ENCODE measurements at places on chromosomes 11 and 22.
A peak's percentile ranks its signal among the peaks of the same experiment; 100 is the strongest.

- DNase-seq: no peak
Measured at GRCh38 chr11:107583629-107584195, 7.2 kb upstream of the ELMOD1 start.

GRCh38 chr11:111978028-111978771, 41.1 kb downstream of the DIXDC1 start:
- peak; percentile 79 for DNase-seq

DNA sequence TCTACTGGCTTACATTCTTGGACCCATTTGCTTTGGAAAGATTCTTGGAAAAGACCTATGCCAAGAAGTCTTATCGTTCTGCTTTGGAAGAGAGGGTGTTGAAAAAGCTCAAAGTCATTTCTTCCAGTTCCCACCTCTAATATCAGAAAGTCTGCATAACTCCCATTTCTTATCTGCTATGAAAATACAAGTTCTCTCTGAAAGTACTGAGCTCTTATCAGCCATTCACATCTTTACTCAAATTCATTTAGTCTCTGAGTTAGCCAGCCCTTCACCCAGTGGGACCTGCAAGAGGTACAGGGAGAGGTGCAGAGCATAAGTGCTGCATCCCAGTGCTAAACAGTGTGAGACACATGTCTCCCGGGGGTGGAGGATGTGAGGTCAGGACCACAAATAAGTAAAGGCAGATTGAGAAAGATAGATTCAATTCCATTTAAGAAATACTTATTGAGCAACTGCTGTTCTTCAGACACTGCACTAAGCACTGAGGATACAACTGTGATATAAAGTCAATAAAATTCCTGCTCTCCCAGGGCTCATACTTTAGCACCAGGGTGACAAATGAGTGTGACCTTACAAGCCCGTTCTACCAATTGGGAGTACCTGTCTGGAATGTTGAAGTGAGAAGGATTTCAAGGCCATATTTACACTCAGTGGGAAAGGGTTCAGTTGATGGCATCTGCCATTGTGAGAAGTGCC, 76.7 kb downstream of the PISD start:
- no peak for DNase-seq

- DNase-seq: no peak
Measured at GRCh38 chr11:133171374-133171773, 360.9 kb downstream of the OPCML start.

DNA sequence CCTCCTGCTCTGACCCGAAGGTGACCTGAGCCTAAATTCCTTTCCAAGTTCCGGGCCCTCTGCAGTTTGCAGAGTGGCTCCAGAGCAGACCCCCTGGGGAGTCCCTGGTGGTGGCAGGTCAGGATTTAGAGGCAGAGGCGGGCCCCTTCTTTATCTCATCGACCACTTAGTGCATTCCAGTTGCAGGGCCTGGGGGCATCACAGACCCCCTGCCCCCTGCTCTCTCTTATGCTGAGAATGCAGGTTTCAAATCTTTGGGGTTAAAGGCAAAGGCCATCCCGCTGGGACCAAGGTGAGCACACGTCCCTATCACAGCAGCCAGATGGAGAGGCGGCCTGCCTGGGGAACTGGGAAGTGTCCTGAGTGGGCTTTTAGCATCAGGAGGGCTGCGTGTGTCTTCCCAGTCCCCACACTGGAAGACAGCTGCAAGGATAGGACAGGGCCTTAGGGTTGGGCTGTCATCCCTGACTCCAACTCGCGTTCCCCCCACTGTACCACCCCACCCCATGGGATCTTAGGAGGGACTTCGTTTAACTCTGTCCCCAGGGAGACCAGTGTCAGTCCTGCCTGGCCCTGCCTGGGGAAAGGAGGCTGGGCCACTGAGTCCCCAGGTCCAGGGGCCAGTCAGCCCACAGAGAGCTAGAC, 11.3 kb downstream of the DERL3 start:
- no peak for DNase-seq

GRCh38 chr11:117839936-117840813, 15.6 kb upstream of the FXYD2 start:
- no peak for DNase-seq

GRCh38 chr11:11381471-11382105, 28.5 kb upstream of the CSNK2A3 start:
- no peak for DNase-seq

- no peak for DNase-seq
Measured at GRCh38 chr11:134275534-134276395, at the start of gene GLB1L3. Gene GLB1L3, plus strand, starts transcription at chr11:134276379. Its CDS starts 362 bp downstream, at chr11:134276741.

GRCh38 chr11:70900540-70900939, 351.8 kb downstream of the SHANK2 start:
- no peak for DNase-seq

DNA sequence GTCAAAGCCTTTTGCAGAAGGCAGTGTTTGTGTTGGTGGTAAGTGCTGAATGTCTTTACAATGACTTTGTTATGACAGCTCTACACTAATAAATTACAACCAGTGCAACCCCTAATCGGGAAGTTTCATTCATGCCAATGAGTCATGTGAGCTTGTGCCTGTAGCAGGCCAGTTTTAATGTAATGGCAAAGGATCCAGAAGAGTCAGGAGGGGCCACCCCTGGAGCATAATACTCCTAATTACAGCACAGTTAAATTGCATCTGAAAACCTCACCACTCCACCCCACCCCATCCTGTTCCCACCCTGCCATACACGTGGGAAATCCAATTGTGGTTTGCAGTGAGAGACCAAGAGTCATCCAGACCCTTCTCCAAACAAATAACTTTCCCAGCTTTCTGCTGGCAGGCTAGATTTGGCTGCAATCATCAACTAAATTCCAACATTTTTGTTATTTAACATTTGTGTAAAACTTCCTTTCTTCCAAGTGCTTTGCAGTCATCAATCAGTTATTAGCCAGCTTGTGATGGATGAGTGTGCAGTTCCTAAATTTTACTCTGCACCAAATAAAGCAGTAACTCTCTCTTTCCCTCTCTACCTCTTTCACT, 277.3 kb upstream of the FAT3 start:
- DNase-seq: peak; percentile 33

- DNase-seq: no peak
Measured at GRCh38 chr11:92531065-92531739, 306.6 kb downstream of the FAT3 start.

- DNase-seq: peak; percentile 89
Measured at GRCh38 chr11:115716601-115717529, 212.7 kb upstream of the CADM1 start.

DNA sequence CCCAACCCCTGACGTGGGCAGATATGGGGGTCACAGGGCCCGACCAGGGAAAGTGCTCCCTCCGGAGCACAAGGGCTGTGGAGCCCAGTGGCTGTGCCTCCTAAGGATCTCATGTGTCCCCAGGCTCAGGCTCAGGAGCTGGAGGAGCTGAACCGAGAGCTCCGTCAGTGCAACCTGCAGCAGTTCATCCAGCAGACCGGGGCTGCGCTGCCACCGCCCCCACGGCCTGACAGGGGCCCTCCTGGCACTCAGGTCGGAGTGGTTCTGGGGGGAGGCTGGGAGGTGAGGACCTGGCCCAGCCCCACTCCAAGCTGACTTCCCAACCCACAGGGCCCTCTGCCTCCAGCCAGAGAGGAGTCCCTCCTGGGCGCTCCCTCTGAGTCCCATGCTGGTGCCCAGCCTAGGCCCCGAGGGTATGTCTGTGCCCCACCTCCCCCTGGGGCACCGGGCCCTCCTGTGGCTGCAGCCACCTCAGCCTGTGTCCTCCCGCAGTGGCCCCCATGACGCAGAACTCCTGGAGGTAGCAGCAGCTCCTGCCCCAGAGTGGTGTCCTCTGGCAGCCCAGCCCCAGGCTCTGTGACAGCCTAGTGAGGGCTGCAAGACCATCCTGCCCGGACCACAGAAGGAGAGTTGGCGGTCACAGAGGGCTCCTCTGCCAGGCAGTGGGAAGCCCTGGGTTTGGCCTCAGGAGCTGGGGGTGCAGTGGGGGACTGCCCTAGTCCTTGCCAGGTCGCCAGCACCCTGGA, 2.5 kb downstream of the RASSF7 start:
- DNase-seq: no peak

- no peak for DNase-seq
Measured at GRCh38 chr11:109526931-109527330, 104.9 kb downstream of the C11orf87 start.

- DNase-seq: no peak
Measured at GRCh38 chr22:41820447-41820846, 12.5 kb upstream of the SREBF2 start.

GRCh38 chr11:128181088-128181480, 406.3 kb downstream of the ETS1 start:
- DNase-seq: no peak

GRCh38 chr11:29321293-29322132, 695.3 kb downstream of the KCNA4 start:
- DNase-seq: no peak

- no peak for DNase-seq
Measured at GRCh38 chr11:846496-847098, 3.9 kb downstream of the TSPAN4 start.

DNA sequence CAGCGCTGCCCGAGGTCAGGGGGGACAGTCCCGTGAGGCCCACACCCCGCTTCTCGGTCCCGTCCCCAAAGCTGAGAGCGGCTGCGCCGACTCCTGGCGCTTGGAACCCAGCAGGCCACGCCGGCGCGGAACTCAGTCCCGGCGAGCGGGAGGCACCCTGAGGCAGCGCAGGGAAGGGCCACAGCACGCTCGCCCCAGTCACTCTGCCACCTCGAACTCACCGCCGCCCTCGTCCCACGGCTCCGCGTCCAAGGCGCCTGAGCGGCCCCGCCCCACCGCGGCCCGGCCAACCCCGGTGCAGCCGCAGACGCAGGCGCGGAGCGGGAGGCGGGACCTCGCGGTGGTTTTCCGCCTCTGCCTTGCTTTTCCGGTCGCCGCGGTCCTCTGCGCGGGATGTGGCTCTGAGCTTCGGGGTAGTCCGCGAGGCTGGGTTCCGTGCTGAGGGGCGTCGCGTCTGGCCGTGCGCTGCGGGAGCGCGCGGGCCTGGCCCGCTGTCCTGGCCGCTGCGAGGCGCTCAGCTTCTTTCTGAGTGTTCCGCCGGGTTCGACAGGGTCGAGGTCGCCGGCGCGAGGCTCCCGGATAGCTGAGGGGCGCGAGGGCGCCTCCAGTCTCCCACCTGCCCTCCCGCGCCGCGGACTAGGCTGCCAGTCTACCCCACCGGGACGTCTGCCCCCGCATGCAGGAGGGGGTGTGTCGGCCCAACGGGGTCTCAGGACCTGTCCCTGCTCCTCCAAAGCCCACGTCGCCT, at the start of gene CDPF1:
Gene CDPF1, minus strand, starts transcription at position 259 of the 748 bp plus-strand sequence. CDS start 2,009 bp downstream, outside the sequence.
- peak; percentile 93 for DNase-seq

GRCh38 chr11:79437981-79438630, 2.7 kb downstream of the TENM4 start:
- DNase-seq: peak; percentile 50

GRCh38 chr11:11844272-11844671, 2.5 kb downstream of the USP47 start:
- DNase-seq: no peak

DNA sequence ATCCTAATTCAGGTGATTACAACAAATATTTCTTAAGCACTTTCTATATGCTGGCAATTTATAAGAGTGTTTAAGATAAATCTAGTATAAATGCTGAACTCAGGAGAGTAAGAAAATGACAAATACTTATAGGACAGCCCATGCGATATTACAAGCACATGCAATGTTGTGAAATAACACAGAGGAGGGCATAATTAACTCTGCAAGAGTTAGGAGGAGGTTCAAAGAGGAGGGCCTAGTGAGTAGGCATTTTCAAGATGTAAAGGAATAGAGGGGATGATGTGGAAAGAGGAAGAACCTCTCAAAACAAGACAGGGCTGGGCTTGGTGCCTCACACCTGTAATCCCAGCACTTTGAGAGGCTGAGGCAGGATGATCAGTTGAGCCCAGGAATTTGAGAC, 37.1 kb upstream of the IL17RA start:
- no peak for DNase-seq

GRCh38 chr11:123062892-123063825, 1.2 kb upstream of the HSPA8 start:
- DNase-seq: peak; percentile 72

DNA sequence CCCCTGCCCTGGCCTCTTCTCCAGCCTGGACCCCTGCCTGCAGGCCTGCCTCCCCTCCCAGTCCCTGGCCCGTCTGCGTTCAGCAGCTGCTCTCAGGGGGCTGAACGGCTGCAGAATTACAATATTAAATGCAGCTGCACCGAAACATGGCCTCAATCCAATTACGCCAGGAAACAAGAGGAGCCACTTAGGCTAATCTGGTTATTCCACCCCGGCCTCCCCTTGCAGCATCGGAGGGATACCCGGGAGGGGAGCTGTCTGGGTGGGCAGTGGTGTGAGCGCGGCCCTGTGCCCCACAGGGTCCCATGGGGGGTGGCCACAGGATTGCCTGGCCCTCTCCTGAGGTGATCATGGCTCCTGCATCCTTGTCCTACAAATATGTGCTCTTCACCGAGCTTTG, 42.6 kb downstream of the FLRT1 start:
- peak; percentile 57 for DNase-seq

DNA sequence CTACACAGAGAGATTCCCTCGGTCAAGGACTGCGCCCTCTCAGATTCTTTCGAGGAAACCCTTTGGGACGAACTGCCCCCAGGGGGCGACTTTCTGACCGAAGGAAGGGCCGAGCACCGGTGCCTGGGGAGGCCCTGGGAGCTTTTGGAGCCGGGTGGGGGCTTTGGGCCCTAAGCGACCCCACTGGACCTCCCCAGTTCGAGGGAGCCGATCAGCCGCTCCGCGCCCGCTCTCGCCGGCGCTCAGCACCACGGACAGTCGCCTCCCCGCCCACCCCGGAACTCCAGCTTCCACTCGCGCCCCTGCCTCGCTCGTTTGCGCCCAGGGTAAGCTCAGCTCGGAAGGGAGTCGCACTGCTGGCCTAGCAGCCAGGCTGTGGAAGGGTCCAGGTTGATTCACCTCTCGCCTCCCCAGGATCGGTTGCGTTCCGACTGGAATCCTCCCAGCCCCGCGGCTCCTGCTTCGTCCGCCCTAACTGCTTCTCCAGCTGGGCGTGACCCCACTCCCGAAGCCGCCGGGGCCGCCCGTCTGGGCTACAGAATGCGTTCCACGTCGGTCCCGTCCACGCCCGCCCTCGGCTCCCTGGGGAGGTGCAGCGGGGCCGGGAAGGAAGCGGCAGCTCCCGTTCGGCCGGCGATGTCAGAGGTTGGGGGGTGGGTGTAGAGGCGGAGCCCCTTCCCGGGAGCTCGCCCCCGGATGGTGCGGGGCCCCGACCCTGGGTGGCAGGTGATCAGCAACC, 428 bp downstream of the SCN3B start:
- DNase-seq: peak; percentile 55

GRCh38 chr11:78231962-78232501, 43.3 kb downstream of the USP35 start:
- peak; percentile 52 for DNase-seq

- DNase-seq: no peak
Measured at GRCh38 chr11:113871336-113871735, 4.0 kb downstream of the USP28 start.

GRCh38 chr11:104462341-104462740, 298.4 kb upstream of the PDGFD start:
- peak; percentile 67 for DNase-seq

- DNase-seq: no peak
Measured at GRCh38 chr11:115718106-115718505, 213.9 kb upstream of the CADM1 start.
